Right cardiac atrium (tissue), 5 donors: ENCODE measurements at places on chromosomes 6 and 20. TPM values are rescaled to one million over a fixed set of nuclear protein-coding genes. Genes with fewer than 3 reads are reported as not detected.

NRSN1 gene
- not detected for total RNA-seq

NKX2-2 gene
- not detected for total RNA-seq

NHLRC1 gene
- 1.3 TPM for total RNA-seq

SRSF3 gene
- 157 TPM for total RNA-seq

CST7 gene
- total RNA-seq: 0.45 TPM

KCNK5 gene
- total RNA-seq: 1.6 TPM

TRIM15 gene
- total RNA-seq: not detected

ELOVL5 gene
- total RNA-seq: 45.9 TPM

PRL gene
- not detected for total RNA-seq

KIAA1755 gene
- total RNA-seq: 13.6 TPM

BMP2 gene
- 2.7 TPM for total RNA-seq

HRH3 gene
- total RNA-seq: not detected

EYA4 gene
- total RNA-seq: 17.7 TPM

SGK1 gene
- 23.1 TPM for total RNA-seq

OR2H1 gene
- total RNA-seq: not detected

C6orf132 gene
- 2.4 TPM for total RNA-seq

JPH2 gene
- total RNA-seq: 99.0 TPM
